ENCODE measurements at places on chromosomes 4 and X. TPM values are rescaled to one million over a fixed set of nuclear protein-coding genes. Genes with fewer than 3 reads are reported as not detected.

- no peak for DNase-seq
These were observed 243.5 kb upstream of the KCNIP4 start for GRCh38 chr4:22192084-22192511.

- DNase-seq: no peak
These were observed 88.1 kb downstream of the CAMK2D start for GRCh38 chr4:113673450-113673849.

GRCh38 chr4:84459783-84460182 is 39.3 kb downstream of the NKX6-1 start:
- DNase-seq: no peak

- DNase-seq: no peak
These were observed 154.9 kb upstream of the PJA1 start for GRCh38 chrX:69320116-69320515.

DNA sequence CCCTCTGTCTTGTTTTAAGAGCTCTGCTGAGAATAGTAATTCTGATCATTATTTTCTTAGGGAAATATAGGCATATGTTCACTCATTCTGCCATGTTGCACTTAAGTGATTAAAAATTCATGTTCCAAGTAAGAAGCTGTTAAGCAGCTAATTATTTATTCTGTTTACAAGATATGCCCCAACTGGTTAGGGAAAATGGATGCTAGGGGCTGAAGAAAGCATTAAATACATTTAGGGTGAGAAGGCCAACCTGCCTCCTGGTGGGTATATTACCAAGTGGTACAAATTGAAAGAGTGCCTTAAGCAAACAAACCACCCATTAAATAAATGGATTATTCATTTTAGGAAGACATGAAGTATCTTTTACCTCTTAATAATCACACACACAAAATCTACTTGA is 392.6 kb upstream of the EPHA5 start:
- DNase-seq: no peak

SPRY1 gene
- polyA plus RNA-seq: 27.2 TPM

PAGE2B gene
- polyA plus RNA-seq: not detected

DCTD gene
- 105 TPM for polyA plus RNA-seq

All from CD8-positive, alpha-beta memory T cell (primary cell).